B cell (primary cell): ENCODE measurements at places on chromosomes 11 and 22. TPM values are rescaled to one million over a fixed set of nuclear protein-coding genes. Genes with fewer than 3 reads are reported as not detected.
A peak's percentile ranks its signal among the peaks of the same experiment; 100 is the strongest.

CD151 gene
- 24.3 and 25.5 TPM in 2 replicates for total RNA-seq

BTBD18 gene
- total RNA-seq = not detected in 2 replicates

FGF4 gene
- not detected in 2 replicates for total RNA-seq

CELSR1 gene
- 34.8 and 36.3 TPM in 2 replicates for total RNA-seq

SCUBE1 gene
- not detected in 2 replicates for total RNA-seq

OR2AG1 gene
- not detected in 2 replicates for total RNA-seq

LGR4 gene
- 3.3 TPM in 2 replicates for total RNA-seq

DNA sequence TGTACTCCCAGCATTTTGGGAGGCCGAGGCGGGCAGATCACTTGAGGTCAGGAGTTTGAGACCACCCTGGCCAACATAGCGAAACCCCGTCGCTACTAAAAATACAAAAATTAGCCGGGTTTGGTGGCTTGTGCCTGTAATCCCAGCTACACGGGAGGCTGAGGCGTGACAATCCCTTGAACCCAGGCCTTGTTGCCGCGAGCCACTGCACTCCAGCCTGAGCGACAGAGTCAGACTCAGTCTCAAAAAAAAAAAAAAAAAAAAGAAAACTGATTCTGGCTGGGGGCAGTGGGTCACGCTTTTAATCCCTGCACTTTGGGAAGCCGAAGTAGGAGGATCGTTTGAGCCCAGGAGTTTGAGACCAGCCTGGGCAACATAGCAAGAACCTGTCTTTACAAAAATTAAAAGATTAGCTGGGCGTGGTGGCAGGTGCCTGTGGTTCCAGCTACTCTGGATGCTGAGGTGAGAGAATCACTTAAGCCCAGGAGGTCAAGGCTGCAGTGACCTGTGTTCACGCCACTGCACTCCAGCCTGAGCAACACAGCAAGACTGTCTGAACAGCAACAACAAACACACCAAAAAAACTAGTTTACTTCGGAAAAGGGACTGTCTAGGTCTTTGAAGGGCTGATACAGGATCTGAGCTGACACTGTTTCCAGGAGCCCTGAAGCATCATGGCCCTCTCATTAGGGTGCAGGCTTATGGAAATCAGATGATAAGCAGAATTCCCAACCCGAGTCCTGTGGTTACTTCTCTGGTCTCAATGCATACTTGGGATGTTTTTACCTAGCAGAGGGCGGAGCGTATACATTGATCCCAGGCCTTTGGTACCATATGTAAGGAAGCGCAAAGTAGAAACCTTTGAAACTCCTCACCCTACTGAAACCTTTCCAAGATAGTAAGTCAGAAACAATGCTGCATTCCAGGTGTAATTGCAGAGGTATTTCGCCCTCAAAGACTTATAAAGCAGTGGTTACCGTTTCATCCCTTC is 1.8 kb upstream of the CHKB start:
- no peak for DNase-seq

DNA sequence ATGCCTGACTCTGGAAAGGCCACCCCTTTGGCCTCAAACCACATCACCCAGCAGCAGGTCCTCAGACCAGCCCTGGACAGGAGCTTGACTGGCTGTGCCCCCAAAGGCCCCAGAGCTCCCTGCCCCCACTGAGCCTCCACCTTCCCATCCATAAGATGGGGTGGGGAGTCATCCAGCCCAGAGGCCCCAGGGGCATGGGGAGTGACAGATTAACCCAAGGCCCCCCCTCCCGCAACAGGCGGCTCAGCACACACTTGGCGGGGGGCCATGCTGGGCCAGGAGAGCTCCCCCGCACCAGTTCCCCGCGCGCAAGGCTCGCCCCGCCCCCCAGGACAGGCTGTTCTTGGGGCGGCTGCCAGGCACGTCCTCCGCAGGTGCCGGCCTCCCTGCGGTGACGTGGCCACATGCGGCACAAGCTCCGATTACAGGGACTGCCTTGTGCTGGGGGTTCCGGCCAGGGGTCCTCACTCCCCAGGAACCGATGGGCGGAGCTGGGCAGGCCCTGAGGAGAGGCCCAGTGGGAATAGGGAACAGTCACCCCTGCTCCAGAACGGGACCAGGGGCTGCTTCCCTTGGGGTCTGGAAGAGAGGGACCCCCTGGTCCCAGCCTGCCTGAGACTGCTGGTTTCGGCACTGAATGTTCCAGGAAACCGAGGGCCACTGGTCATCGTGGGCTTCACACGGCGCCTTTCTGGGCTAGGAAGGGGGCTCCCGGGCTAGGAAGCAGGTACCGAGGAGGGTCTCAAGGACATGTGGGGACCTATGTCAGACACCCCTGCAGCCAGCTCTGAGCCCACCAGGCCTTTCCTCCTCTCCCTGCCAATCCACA is 5.1 kb upstream of the CDKN1C start:
- no peak for DNase-seq

GRCh38 chr11:95108159-95108611 is 18.5 kb downstream of the ENDOD1 start:
- DNase-seq = peak; percentile 65

DNA sequence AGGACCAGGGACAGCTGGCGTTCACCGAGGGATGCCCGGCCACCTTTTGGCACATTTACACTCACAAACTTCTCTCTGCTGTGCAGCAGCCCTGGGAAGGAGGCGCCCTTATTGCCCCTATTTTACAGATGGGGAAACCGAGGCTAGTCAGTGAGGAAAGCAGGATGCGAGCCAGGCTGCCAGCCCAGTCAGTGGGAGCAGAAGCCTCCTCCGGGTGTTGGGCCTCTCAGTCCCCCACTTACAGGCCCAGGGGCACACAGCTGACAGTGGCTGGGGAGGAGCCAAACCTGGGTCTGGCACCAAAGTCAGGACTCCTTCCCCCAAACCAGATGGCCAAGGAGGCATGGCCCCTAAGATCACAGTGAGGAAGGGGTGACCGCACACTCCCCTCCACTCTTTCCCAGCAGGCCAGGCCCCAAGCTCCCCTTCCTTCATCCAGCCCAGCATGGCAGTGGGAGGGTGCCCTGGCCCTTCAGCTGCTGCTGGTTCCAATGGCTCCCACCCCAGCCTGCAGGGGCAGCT is 121.4 kb upstream of the ANO1 start:
- no peak for DNase-seq

DNA sequence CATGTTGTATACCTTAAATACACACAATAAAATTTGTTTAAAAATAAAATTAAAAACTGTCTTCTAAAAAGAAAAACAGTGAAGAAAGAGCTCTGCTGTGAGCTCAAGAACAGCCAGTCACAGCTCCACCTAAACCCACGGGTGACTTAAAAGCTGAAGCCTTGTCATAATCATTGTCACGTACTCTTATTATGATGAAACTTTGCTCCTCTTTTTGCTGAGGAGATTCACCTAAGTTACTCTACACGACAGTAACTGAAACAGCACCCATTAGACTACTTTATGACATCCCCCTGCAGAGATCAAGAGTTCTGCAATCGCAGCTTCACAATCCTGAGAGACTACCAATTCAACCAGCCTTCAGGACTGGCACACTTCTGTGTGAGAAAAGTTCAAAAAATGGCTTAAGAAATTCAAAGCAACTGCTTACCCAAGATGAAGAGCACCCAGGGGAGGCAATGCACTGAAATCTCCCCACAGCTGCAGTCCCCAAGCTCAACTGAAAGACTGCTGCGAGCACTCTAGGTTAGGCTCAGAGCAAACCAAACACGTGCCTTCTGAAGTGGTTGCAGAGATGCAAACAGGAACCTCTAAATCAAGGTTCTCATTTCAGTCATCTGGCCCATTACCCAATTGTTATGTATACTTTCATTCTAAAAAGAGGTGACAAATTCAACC is at the start of gene JAML:
Gene JAML (minus strand): TSS at position 501 of the 678 bp plus-strand sequence. CDS start 10,145 bp downstream, outside the sequence.
- DNase-seq = peak; percentile 56

DNA sequence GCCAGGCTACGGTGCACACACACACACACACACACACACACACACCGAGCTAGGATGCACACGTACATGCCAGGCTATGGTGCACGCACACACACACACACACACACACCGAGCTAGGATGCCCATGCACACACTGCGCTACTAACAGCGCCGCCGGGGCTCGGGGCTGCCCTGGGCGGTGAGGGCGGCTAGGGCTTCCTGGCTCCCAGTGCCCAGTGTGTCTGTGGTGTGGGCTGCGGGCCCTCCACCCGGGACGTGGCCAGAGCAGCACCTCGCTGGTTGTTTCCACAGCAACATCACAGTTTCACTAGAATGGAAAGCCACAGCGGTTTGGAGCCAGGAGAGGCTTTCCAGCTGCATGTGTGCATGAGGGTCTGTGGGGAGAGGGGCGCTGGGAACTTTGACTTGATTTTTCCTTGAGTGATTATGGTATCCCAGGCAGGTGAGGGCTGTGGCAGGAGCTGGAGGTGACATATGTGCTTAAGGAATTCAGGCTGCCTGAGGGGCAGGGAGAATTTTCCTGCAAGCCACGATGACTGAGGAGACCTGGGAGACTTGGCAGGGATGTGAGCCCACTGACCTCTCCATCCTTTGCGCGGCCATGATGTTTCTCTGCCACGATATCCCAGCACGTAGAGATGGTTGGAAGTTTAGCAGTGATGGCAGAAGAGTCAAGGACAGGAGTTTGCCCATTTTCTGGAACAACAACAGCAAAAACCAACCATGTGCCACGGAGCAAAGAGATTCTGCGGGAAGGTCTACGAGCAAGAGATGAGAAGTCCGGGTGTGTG is 195.9 kb downstream of the SNX19 start:
- DNase-seq = no peak

- no peak for DNase-seq
Measured at GRCh38 chr11:12508151-12508751, 130.9 kb downstream of the PARVA start.

GRCh38 chr22:38844315-38845003 is 631 bp upstream of the NPTXR start:
- peak; percentile 26 for DNase-seq

GRCh38 chr22:17303840-17304779 is 65.2 kb upstream of the CECR2 start:
- peak; percentile 87 for DNase-seq

DNA sequence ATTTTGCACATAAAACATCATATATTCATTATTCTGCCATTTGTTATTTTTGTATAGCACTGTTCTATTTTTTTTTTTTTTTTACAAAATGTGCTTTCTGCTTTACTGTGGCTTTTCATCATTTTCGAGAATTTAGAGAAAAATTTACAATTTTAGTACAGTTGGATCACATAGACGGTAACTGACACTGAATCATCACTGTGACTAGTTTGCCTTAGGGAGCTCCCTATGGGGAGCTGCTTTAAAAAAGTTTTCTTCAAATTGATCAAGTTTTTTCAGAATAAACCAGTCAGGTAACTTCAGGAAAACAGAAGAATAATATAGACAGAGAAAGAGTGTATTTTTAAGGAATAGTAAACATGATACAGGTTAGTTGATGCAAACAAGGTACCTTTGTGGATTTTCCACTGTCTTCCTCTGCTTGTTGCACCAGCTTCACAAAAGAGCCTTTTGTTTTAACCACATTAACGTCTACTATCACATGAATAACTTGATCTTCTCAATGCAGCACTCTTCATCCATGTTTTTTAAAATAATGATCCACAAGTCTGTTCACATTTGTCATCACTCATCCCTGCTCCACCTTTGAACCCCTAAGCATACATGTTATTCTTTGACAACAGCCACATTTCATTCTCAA is 327.0 kb downstream of the DYNC2H1 start:
- no peak for DNase-seq

DNA sequence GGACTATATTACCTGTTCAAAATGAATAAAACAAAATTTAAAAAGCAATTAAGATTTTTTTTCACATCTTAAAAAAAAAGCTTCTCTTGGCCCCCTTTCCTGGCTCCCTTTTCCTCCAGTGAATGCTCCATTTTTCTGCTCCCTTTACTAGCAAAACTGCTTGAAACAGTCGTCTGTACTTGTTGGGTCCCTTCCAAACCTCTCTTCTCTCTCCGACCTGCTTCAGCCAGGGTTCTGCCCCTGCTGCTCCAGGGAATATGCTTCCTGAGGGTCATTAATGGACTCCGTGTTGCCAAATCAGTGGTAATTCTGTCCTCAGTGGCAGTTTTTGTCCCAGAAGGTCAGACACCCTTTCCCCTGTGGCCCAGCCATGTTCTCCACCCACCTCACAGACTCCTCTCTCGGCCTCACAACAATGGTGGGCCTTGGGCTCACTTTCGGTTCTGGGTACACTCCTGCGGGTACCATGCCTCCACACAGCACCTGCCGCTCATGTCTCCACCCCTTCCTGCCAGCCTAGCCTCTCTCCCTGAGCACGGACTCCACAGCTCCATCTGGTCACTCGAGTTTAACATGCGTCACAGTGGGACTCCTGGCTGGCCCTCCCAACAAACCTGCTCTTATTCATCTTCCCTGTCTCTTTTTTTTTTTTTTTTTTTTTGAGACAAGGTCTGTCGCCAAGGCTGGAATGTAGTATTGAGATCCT is 7.8 kb upstream of the POLR3H start:
- DNase-seq = no peak

DNA sequence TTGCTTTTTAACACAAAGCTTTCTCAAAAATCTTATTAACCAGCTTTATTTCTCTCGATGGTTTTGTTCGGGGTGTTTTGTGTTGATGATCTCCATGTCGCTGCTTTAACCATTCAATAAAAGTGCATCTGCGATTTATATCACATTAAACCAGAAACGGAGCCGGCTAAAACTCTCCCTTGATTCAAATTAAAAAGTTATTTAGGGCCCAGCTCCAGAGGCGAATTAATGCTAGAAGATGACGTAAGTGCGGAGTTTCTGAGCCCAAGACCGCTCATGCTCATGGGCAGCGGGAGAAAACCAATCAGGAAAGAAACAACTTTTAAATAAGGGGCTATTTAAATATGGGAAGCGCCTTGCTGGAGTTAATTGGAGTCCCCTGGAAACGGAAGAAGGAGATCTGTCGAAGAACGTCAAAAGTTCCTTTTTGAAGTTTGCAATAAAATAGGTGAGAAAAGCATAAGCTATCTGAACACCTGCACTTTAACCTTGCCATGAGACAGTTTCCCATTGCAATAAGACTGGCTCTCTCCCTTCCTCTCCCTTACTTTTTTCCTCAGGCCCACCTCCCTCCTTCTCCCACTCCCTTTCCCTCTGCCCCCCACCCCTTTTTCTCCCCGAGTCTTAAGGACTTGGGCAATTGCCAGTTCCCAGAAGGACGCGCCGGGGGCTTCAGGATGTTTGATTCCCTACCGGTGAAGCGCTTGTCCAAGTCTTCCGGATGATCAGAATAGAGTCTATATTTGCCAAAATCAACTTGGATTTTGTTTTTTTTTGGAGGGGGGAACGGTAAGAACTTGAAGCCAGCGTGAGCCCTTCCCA is 1.9 kb upstream of the DBX1 start:
- peak; percentile 15 for DNase-seq

DNA sequence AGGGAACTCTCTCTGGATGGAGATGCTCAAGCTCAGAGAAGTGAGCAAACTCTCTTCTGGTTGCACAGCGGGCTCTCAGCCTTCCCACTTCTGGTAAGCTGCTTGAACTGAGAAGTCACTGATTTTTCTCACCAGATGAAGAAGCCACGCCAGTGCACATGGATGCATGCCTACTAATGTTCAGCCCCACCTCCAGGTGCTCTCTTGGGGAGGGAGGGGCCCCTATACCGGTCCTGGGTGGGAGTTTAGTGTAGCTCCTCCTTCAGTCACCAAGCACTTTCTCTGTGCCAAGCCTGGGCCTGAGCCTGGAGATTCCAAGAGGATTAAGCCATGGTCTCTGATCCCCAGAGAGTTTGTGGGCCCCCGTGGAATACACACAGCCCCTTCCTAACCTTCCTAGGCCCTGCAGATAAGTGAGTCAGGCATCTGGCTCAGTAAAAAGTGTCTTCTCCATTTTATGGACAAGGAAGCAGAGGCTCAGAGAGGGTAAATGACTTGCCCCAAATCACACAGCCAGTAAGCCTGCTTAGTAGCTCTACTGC is 142.2 kb downstream of the ST3GAL4 start:
- no peak for DNase-seq
